ENCODE measurements at places on chromosomes 11 and 22. TPM values are rescaled to one million over a fixed set of nuclear protein-coding genes. Genes with fewer than 3 reads are reported as not detected.

UBXN1 gene
- total RNA-seq = 119 TPM

DNA sequence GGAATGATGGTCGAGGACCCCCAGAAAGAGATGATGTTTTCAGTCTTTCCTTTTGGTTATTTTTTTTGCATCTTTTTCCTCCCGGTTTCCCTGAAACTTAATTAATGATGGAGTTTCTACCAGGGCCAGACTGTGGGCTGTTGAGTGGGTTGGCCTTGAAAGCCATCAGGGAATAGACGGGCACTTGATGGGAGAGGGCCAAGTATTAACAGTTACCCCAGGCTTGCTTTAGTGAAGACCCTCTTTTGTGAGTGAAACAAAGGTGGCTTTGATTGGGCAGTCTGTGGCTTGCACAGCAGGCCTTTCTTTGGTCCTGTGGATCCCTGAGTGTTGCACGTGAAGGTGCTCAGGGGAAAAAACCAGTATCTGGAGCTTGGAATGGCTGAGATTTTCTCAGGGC is 56.9 kb downstream of the AMOTL1 start:
- H3K4me3 ChIP-seq = no peak overlapping the region
- no peaks in the 10 kb centered on the region for H3K4me1 ChIP-seq
- no peaks in the 10 kb centered on the region for H3K36me3 ChIP-seq
- no peak for DNase-seq
- no peaks in the 10 kb centered on the region for H3K27me3 ChIP-seq

FOSL1 gene
- 11.1 TPM for total RNA-seq

FGF19 gene
- total RNA-seq = not detected

- no peaks in the 10 kb centered on the region for H3K36me3 ChIP-seq
- no peak overlapping the region for H3K4me3 ChIP-seq
- no peak for DNase-seq
- H3K4me1 ChIP-seq = no peaks in the 10 kb centered on the region
- peaks cover 3% of the 10 kb centered on the region for H3K27me3 ChIP-seq
- no peak overlapping the region for H3K27ac ChIP-seq
Measured at GRCh38 chr22:44363013-44363979, 50.5 kb upstream of the SHISAL1 start.

NOX4 gene
- total RNA-seq = not detected

DNA sequence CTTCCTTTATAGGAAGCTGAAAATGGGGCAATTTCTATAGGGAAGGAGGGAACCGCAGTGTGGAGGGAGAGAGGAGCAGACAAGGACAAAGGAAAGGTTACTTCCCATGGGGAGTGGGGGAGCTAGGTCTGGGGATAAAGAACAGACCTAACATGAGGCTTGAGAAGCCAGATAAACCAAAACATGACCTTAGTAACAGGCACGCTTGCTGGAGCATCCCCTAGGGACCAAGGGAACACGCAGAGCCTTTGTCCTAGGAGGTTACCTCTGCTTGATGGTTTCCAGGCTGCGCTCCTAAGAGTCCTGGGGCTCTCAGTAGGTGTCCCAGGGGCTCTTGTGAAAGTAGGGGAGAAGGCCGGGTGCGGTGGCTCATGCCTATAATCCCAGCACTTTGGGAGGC is 271.4 kb upstream of the NCAM1 start:
- H3K27me3 ChIP-seq = peaks cover 17% of the 10 kb centered on the region
- H3K27ac ChIP-seq = no peak overlapping the region
- H3K4me3 ChIP-seq = no peak overlapping the region
- DNase-seq = no peak

DNA sequence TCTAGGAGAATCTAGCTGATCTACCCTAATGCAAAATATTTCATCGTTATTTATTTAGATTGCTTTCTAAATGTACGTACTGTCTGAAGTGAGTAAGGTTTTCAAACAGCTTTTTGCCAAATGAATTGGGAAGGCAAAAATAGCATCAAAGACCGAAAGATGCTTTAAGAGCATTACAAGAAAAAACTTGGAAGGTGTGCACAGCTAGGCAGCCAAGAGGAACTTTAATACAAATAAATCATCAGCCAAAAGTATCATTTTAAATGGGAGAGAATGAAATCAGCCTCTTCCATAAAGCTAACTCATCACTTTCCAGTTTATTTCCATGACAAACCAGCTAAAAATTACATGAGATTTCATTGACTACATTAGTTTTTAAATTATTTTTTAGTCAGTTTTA is 30.2 kb upstream of the CFAP300 start:
- H3K4me3 ChIP-seq = no peak overlapping the region
- no peak overlapping the region for H3K27ac ChIP-seq
- peaks cover 5% of the 10 kb centered on the region for H3K27me3 ChIP-seq
- no peak for DNase-seq
- H3K36me3 ChIP-seq = no peaks in the 10 kb centered on the region

DNA sequence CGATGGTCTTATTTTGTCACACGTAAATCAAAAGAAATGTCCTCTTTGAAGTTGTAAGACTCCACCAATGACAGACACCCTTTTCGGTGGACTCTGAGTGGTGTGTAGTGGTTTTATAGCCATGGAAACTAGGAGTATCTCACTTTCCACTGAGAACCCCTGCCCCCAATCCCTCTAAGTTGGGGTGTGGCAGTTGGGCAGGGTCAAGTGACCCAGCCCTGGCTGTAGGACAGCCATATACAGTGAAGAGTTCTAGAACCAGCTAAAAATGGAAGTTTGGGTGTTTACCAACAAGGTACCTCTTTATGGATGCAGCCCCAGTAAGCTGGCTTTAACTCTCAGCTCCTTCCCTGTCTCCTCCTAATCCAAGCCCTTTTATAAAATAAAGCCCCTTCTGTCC is 5.2 kb downstream of the C22orf31 start:
- DNase-seq = no peak
- no peak overlapping the region for H3K27ac ChIP-seq
- no peak overlapping the region for H3K4me3 ChIP-seq
- H3K27me3 ChIP-seq = peaks cover 9% of the 10 kb centered on the region

All from activated CD4-positive, alpha-beta T cell treated with anti-CD3 and anti-CD28 coated beads for 36 hours (primary cell).